ENCODE measurements at places on chromosomes 7 and 10.

GRCh38 chr10:93597075-93597599, 3.9 kb downstream of the RBP4 start:
- DNase-seq, result no peak

DNA sequence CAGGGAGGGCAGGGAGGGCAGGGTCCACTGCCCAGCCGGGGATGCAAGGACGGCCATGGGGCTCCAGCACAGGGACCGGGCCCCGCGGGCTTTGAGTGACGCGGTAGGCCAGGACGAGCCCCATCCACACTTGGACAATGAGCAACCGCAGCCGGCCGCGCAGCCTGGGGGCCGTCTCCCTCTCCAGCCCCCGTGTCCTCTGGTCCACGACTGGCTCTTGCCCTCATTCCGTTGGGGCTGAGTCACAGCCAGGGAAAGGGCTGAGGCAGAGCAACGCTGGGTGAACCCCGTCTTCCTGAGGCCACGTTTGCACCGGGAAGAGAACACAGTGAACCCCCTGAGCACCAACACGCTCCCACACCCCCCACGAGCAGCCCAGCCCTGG, 23.7 kb downstream of the SHH start:
- DNase-seq, result no peak

- peak; percentile 20 for DNase-seq
These were observed 514 bp downstream of the RNF216 start for GRCh38 chr7:5780801-5781496.

DNA sequence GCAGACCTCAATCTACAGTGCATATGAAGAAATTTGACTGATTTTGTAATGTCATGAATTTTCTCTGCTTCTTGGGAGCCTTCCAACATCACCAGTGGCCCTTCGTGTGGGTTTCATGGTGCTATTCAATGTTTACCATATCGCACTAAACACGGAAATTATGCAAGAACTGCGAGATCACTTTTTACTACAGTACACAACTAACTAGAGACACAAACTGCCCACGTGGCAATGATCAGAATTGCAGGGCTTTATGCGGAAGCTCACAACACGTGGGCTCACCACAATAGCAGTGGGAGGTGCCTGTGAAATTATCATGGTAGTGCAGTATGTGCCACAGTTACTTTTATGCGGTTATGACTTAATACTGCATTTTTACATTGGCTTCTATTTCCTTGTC, 449.7 kb upstream of the KLF6 start:
- DNase-seq, result no peak

DNA sequence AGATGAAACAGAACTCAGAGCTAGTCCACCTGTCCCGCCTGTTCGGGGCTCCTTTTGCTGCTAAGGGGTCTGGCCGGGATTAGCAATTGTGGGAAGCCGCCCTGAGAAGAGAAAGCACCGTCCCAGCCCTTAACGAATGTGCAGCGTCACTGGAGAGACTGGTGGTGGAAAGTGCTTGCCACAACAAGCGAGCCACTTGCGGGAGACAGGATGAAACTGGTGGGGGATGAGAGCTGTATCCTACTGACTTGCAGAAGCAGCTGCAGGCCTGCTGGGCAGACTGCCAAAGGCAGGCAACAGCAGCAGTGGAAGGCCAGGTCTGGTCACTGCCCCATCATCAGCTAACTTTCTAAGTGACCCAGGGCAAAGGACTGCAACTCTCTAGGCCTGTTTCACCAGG, 95.4 kb downstream of the FAM53B start:
- no peak for DNase-seq

GRCh38 chr10:93336110-93336509, 146.0 kb downstream of the MYOF start:
- DNase-seq, result no peak

DNA sequence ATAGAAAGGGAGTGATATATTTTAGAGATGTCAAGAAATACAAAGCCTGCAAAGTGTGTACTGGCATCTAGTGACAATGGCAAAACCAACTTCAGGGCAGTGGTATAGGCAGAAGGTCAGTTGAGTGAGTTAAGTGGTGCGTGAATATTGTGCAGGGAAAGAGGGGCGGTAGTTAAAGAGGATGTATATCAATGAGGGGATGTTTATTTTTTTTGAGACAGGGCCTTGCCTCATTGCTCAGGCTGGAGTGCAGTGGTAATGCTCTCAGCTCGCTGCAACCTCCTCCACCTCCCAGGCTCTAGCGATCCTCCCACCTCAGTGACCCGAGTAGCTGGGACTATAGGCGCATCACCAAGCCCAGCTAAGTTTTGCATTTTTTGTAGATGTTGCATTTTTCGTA, 13.8 kb downstream of the ANLN start:
- DNase-seq, result no peak

DNA sequence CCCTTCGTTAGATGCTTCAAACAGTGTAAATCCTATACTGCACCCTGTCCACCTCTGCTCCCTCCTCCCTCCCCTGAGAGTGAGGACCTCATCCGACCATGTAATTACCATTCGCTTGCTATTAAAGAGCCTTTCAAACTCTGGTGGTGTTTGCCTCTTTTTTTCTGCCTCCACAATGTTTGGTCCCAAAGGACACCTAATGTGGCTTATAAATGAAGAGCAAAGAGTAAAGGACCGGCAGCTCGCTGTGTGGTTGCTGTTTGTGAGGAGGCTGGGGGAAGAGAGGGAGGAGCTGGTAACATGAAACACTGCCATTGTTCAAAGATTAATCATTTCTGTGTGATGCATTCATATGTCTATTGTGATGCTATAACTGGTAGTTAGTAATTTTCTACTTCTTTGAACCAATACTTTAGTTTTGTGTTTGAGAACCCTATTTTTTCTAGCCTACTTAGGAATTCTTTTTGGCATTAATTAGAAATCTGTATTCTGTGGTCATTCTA, 27.9 kb downstream of the MTURN start:
- DNase-seq, result no peak

DNA sequence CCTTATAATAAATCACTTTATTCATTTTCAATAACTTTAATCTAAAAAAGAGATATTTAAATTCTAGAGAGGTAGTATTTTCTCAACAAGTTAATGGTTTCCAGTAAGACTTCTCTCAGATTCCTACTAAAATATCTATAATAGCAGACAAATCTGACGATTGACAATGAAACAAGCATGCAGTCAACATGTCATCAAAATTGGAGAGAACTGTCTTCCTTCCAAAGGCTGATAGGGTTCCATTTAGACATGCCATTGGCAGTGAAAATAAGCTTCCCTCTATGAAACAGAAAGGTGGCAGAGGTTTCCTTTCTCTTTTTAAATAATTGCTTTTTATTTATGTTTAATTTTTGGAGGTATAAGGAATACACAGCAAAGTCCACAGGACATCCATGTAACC, 217.1 kb downstream of the POM121L12 start:
- DNase-seq, result no peak

GRCh38 chr10:30154561-30154960, 95.2 kb upstream of the JCAD start:
- no peak for DNase-seq

- no peak for DNase-seq
These were observed 237.3 kb upstream of the SP8 start for GRCh38 chr7:21023841-21024484.

GRCh38 chr10:110762109-110762848, 109.4 kb upstream of the PDCD4 start:
- DNase-seq, result no peak

- DNase-seq, result no peak
These were observed 86.5 kb downstream of the HIPK2 start for GRCh38 chr7:139691253-139691781.

- DNase-seq, result no peak
These were observed 56.8 kb downstream of the EPDR1 start for GRCh38 chr7:37977243-37977642.

- no peak for DNase-seq
These were observed 101.6 kb downstream of the HECTD2 start for GRCh38 chr10:91511549-91512330.

DNA sequence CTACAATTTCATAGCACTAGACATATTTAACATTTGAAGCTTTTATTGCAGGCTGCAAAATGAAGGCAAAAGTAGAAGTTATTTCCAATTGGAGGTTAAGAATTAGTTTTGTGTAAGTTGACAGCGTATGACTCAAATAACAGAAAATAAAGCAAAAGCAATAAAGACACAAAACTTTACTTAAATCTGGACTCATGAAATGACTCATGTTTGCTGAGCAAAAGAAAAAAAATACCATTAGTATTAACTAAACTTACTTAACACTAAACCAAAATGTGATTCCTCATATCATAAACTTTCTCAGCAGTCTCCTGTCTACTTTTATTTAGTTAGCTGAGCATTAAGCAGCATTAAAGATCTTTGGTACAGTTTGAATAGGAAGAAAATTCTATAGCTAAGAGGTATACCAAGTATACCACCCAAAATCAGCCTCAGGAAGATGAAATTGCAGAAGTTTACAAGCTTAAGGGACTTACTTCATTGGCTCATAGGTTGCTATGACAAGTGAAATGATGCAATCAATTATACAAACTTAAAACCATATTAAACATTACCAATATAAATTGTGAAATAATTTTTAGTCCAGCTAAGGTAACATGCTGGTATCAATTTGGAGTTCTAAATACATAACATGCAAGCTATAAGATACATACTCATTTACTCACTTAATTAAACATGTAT, 1131.4 kb downstream of the XPNPEP1 start:
- DNase-seq, result no peak

DNA sequence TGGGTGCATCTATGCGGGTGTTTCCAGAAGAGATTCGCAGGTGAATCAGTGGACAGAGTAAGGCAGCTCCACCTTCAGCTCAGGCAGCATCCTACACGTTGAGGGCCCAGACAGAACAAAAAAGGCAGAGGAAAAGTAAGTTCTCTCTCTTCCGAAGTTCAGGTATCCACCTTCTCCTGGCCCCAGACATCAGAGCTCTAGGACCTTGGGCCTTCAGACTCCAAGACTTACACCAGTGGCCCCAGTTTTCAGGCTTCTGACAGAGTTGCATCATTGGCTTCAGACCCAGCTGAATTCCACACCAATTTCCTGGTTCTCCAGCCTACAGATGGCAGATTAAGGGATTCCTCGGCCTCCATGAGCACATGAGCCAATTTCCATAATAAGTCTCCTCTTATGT, 102.2 kb upstream of the GPR26 start:
- DNase-seq, result no peak

GRCh38 chr7:77563275-77563674, 26.2 kb downstream of the PTPN12 start:
- DNase-seq, result no peak

GRCh38 chr10:30028006-30028737, 31.2 kb downstream of the JCAD start:
- no peak for DNase-seq

DNA sequence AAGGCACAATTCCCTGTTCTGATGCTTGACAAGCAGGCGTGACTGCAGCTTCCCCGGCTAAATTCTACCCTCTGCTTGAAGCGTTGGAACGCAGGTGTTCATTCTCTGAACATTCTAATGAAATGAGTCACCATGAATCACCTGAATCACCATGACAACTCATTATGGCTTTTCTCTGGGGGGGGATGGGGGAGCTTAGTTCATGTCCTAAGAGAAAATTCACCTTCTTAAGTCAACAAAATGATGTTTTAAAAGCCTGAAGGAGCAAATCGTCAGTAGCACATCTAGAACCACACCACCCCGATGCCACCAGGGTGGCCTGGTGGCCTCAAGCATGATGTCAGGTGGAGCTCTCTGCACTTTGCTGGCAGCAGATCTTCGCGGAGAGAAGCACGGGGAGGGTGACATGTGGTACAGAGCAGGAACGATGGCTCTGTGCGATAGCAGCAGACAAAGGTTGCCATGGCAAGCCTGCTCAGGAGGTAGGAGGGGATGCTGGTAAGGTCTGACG, 33.7 kb downstream of the DDC start:
- no peak for DNase-seq

GRCh38 chr7:98238976-98239375, 13.1 kb downstream of the TECPR1 start:
- no peak for DNase-seq

GRCh38 chr7:88681682-88682081, 77.8 kb upstream of the ZNF804B start:
- DNase-seq, result no peak

DNA sequence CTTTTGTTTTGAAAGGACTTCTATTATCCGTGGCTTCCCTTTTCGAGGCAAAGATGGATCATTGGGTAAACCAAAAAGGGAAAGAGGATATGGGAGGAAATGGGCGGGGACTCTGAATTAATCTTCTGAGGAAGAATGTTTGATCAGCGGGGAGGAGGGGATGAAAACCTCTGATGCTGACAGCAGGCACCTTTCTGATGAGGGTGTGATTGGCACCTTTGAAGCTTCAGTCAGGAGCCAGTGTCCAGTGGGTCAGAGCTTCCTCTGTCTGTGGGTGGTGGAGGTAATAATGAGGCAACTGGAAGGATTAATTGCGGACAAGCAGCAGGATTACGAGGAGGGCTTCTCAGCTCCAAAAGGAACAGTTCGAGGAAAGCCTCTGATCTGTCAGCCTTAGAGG, 877.6 kb downstream of the LRMDA start:
- no peak for DNase-seq

DNA sequence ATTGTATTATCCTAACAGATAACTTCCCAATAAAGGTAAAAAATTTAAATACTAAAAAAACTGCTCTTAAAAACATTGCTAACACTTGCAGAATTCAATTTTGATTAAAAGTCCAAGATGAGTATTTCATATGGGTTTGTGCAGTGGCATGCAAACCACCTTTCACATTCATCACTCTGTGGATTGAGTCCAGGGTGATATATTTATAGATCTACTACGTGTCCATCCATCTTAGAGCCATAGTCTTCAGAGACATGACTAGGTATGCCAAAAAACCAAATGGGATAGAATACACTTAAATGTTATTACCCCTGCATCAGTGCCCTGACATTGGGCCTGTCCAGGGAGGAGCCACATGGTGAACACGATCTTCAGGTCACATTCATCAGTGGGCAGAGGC, 96.0 kb downstream of the DOCK4 start:
- no peak for DNase-seq

- DNase-seq, result no peak
These were observed 7.8 kb downstream of the BAMBI start for GRCh38 chr10:28684986-28685580.

DNA sequence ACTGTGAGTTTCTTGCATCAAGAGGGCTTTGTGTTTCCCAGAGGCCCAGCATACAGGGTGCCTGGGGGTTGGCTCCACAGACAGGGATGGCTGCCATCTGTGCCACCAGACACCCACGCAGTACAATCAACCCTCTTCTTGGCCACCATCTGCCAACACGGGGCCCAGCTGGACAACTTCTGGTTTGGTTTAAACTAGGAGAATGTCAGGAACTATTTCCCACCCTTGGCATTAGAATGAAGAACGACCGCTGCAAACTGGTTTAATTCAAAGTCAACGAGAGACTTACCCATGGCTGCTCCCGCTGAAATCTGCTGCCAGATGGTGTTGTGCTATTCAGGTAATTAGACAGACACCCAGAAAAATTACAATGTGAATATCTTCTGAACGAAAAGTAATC, 27.8 kb downstream of the NMT2 start:
- DNase-seq, result no peak

DNA sequence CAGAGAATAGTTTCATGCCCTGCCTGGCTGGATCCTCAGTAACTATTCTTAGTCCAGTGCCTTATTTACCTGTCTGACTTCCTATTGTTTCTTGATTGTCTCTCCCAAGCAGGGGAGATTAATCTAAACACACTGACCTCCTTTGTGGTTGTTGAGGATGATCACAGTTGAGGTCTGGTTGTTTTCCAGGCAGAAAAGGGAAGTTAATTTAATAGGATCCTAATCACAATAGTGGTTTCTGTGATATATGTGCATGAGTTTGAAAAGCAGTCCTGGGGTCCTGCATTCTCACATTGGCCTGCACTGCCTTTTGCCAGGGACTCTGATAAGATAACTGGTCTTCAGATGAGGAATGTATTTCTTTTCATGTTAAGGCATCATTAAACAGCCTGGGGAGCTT, 130.1 kb downstream of the SND1 start:
- no peak for DNase-seq

Data from iPS-NIHi11 (cell line).